ENCODE measurements at places on chromosomes 3 and 15.

GRCh38 chr3:14200276-14200675 is 21.7 kb downstream of the LSM3 start:
- no peak for DNase-seq

DNA sequence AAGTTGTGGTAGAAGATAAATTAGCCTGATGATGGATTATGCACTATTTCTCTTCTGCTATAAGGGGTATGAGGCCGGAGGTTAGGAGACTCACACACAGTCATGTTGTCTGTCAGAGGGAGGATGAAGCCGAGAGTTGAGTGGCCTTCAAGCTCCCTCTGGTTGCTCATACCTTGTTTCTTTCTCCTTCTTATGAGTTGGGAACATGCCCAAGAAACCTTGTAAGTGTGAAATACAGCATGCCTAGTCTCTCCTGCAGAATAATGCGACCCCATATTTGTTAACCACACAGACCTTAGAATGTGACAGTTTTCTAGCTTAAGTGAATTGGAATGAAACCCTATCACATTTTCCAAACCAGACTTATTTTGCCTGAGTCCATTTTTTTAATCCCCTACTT is 366.7 kb downstream of the PTPRG start:
- DNase-seq, result peak; percentile 15

DNA sequence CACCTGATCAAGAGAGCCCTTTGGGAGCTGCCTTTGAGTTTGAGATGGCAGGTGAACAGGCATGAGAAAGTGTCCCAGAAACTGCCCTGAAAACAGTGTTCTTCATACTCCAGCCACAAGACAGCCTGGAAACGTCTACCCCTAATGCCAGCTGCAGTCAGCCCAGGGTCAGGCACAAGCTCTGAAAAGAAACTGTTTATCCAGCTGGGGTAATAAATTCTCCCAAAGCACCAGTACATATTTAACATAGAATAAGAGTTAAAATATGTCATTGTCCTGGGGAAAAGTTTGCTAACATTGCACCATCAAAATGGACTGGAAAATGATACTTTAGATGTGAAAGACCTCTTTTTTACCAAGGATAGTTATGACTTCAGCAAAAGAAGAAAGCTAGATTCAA is 66.3 kb downstream of the NEK10 start:
- DNase-seq, result no peak

- DNase-seq, result peak; percentile 50
Measured at GRCh38 chr3:11273891-11274291, 1.7 kb downstream of the ATG7 start.

- DNase-seq, result peak; percentile 33
Measured at GRCh38 chr3:53236112-53236841, 19.5 kb downstream of the TKT start.

GRCh38 chr3:99365979-99366378 is 272.4 kb upstream of the COL8A1 start:
- no peak for DNase-seq

- DNase-seq, result no peak
Measured at GRCh38 chr3:15404767-15405166, 22.6 kb downstream of the METTL6 start.

DNA sequence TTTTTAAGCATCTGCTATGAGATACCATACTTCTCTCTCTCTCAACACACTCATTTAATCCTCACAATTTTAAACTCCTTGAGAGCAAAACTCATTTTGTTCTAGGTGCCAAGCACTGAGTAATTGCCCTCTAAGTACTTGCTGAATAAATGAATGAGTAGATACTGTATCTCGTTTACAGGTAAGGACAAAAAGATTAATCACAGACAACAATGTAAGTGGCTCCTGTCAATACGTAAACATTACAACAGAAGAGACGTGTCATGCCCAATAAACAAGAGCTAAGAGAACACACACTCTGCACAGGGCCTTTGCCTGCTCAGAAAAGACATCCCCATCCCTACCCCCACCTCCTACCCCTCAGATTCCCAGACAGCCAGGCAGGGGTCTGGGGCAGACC is 59.8 kb downstream of the CHSY1 start:
- DNase-seq, result no peak

GRCh38 chr15:27125185-27125584 is 154.2 kb downstream of the GABRG3 start:
- DNase-seq, result no peak

DNA sequence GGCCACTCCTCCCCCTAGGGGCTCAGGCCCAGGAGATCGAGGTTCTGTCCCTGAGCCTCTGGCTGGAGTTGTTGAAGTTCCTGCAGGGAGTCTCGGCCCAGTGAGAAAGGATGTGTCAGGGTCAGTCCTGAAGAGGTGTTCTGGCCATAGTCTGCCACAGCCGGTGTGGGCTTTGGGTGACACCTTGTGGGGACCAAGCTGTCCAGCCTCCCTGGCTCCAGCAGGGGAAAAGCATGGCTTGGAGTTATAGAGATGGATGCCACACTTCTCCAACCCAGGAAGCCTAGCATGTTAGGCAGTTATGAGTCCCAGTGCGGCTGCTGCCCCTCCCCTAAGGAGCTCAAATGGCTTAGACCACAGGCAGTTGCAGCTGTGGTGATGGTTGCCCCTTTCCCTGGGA is 945.6 kb upstream of the GBE1 start:
- no peak for DNase-seq

DNA sequence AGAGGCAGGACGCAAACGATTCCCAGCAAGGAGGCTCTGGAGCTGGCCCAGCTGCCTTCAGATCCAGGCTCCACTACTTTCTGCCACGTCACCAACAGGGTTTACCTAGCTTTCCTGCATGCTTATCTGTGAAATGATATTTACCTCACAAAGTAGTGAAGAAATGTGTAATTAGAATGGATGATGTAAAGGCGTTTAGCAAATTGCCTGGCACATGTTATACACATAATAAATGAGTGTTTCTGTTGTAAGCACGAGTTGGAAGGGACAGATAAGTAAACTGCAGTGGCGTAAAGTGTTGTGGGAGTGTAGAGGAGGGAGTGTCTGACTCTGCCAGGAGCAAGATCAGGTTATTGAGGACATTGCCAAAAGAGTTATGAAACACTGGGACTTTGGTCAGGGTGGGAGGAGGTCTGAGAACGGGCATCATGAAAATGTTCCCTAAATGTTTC is 3.5 kb upstream of the CHAC1 start:
- no peak for DNase-seq

DNA sequence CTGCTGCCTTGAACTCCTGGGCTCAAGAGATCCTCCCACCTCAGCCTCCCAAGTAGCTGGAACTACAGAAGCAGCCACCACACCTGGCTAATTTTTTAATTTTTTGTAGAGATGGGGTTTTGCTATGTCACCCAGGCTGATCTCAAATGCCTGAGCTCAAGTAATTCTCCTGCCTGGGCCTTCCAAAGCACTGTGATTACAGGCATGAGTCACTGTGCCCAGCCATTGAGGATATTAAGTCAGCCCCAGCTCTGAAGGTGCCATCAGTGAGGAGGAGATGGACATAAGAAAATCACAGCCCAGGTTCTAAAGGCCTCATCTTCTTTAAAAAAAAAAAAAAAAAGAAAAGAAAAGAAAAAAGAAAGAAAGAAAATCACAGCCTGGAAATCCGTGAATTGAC is 26.6 kb upstream of the PSTPIP1 start:
- no peak for DNase-seq

- no peak for DNase-seq
Measured at GRCh38 chr3:196115678-196116083, 33.8 kb upstream of the TFRC start.

DNA sequence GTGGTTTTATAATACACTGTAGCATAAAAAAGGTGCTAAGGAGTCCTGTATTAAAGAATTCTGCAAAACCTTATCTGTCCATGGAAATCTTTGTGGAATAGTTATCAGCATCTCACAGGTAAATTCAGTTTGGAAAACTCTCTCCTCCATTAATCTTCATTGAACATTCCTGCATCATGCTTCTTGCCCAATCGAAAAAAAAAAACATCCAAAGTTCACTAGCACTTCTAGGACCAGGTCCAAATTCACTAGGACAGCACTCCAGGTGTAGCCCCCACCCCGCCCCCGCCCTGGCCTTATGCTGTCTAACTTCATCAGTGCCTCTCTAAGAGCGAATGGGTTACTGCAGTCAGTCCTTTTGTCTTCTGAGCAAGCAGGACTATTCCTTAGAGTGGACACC is 138.6 kb downstream of the PLD1 start:
- no peak for DNase-seq

DNA sequence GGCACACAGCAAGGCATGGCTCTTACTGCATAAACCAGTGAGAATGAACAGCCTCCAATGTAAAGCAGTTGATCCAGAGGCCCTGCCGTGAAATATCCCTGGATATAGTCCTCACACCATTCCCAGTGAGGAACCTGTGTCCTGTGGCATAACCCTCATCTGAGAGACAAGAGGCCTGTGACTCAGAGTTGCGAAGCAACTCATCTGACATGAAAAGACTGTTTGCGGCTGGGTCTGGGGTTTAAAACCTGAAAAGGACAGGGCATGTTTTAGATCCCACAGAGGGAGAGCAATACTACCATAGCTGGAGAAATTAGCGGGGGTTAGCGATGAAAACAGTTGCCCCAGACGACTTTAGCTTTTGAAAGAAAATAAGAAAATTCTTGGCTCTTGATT is 165.3 kb upstream of the BHLHE40 start:
- DNase-seq, result peak; percentile 89

DNA sequence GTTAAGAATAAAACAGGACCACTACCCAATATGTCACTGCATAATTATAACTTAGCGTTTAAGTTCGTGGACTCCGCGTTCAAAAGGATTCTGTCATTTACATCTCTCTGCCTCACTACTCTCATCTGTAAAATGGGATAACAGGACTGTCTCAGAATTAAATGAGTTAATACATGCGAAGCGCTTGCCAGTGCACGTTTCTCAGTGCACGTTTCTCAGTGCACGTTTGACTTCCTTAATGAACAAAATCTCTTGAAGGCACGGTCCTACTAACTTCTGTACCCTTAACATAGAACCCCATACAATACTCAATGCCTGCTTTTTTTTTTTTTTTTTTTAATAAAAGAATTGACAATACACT is 499 bp downstream of the RABL3 start:
- no peak for DNase-seq

- DNase-seq, result no peak
Measured at GRCh38 chr3:56989977-56990640, 70.4 kb upstream of the SPATA12 start.

DNA sequence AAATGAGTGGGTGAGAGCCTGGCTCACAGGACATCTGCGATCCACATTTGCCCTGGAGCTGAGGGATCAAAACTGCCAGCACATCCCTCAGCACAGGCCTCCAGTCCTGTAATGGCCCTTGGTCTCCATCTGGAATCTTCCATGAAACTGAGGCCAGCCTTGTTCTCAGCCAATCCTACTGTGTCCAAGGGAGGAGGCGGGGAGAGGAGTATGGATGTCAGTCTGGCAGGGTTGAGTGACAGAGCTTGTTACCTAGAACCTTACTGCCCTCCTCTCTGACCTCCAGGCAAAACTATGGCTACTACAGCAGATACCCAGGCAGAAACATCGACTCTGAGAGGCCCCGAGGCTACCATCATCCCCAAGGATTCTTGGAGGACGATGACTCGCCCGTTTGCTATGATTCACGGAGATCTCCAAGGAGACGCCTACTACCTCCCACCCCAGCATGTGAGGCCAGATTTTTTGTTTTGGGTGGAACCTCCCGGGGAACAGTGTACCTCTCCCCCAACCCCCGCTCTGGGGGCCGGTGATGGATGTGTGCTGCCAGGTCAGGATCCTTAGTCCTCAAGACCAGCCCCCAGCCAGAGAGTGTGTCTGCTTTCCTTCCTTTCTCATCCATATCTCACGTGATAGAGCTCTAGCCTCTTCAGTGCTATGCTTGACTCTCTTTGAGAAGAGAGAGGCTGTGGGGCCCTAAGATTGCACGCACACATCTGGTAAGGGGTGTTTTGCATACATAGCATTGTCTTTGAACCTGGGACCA is 41.3 kb downstream of the CHDH start:
- DNase-seq, result peak; percentile 81

DNA sequence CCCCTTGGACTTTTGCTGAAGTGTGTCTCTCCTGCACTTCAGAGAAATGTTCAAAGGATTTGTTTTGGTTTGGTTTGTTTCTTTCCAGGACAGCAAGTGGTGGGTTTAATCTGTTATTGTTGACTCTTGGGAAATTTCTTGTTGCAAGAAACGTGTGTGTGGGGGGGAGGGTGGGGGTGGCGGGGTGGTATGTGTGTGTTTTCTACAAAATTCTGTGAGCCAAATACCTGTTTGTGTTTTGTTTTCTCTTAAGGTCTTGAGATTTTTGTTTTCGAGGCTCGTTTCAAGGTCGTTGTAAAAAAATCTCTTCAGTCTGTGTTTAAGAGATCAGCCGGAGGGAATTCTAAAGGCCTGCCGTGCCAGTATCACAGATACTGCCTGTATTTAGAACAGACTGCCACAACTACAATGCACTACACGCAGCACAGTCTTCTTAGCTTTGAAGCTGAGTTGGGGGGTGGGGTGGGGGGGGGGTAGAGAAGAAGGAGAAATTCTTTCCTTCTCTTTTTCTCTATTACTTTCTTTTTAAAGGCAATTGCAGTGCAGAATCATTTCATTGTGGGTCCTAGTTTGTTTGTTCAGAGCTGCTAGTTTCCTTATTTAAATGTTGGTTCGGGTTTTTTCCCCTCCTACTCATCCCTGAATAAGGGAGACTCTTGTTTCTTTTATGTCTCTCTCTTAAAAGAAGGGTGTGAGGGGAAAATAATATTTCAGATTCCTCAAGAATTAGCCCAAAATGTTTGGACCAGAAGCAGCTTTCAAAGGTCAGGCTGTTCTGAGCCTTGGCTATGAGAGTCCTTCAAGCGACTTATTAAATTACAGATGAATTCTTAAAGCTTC is 1.4 kb upstream of the BCL6 start:
- peak; percentile 72 for DNase-seq

DNA sequence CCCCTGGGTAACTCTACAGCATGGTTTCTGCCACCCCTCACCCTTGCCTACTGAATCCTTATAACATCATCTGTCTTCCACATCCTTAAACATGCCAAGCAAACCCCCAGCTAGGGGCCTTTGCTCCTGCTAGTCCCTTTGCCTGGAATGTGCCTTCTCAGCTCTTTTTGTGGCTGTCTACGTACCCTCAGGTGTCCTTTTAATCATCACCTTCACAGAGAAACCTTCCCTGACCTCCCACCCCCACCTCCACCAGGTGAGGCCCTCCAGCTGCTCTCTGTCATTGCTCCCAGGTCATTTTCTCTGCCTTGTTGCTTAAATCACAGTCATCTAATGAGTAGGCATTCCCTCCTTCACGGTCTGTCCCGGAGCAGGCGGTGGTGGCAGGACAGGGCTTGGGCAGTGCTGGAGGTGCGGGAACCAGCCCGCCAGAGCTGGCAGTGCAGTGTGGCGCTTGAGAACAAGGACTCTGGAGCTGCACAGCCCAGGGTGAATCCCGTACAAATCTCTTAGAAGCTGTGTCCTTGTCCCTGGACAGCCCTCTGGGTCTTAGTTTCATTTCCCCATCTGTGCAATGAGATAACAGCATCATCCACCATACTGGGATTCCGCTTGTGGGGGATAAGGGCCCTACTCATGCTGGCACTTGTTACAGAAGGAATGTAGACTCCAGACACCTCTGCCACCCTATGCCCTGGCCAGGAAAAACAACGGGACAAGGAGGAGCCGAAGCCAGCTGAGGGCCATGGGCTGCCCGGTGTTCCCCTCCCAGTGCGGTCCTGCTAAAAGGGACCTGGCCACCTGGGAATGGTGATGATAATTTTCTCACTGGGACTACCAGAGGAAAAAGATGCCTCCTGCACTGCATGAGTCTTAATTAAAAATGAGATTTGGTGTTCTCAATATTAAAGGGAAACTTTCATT is 52.1 kb upstream of the IQSEC1 start:
- no peak for DNase-seq

GRCh38 chr3:144031938-144032337 is 60.3 kb downstream of the DIPK2A start:
- DNase-seq, result no peak

GRCh38 chr3:116299646-116300081 is 145.6 kb downstream of the LSAMP start:
- no peak for DNase-seq

Measured in umbilical cord (tissue), 2 donors.